H1 (cell line): ENCODE measurements at places on chromosomes 2 and 18. TPM values are rescaled to one million over a fixed set of nuclear protein-coding genes. Genes with fewer than 3 reads are reported as not detected.

ANKRD53 gene
- 0.39 and 0.55 TPM in 2 replicates for total RNA-seq

DNA sequence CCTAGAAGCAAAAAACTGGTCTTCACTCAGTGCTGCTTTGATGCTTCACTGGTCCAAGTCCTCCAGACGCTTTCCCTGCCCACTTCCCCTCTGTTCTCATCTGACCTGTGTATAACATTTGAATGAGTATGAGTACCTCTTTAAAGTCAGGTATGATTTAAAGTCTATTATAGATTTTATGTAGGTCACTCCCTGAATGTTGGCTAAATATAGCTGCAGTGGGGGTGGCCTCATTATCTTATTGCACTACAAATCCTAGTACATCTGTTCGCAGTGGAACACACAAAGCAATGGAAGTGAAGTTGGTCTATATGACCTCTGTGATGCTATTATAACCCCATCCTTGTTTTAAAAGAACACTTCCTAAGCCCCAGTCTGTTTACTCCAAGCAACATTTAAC, 33.2 kb downstream of the ARHGEF33 start:
- H3K4me1 ChIP-seq = no peaks in the 10 kb centered on the region
- no peak overlapping the region for H3K27ac ChIP-seq
- H3K4me3 ChIP-seq = no peak overlapping the region
- H3K27me3 ChIP-seq = no peaks in the 10 kb centered on the region; the same call in 1 of the 2 replicates
- DNase-seq = no peak

DNA sequence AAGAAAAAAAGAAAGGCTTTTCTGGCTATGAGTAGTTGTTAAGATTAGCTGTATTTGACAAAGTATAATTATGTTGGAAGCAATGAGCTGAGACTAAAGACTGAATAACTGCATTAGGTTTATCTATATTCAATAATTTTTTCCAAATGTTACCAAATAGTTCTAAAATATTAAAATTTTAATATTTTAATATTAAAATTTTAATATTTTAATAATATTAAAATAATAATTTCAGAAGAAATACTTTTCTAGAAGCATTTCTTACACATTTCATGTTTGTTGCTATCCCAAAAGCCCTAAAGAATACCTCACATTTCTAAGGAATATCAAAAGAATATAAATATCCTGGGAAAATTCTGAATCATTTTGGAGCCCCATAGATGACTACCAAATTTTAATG, 74.7 kb downstream of the LRP2 start:
- no peak overlapping the region for H3K27ac ChIP-seq
- H3K4me3 ChIP-seq = no peak overlapping the region
- H3K27me3 ChIP-seq = no peaks in the 10 kb centered on the region
- H3K36me3 ChIP-seq = peaks cover 3% of the 10 kb centered on the region; the same call in 1 of the 2 replicates
- peaks cover 2% of the 10 kb centered on the region for H3K4me1 ChIP-seq
- no peak for DNase-seq

GRCh38 chr18:70998490-70998889, 709.6 kb downstream of the SOCS6 start:
- no peak overlapping the region for H3K4me3 ChIP-seq
- no peaks in the 10 kb centered on the region for H3K27me3 ChIP-seq
- no peaks in the 10 kb centered on the region for H3K4me1 ChIP-seq
- no peaks in the 10 kb centered on the region for H3K36me3 ChIP-seq
